SIG-M5 (cell line): ENCODE measurements at places on chromosomes 5 and 9.
A peak's percentile ranks its signal among the peaks of the same experiment; 100 is the strongest.

DNA sequence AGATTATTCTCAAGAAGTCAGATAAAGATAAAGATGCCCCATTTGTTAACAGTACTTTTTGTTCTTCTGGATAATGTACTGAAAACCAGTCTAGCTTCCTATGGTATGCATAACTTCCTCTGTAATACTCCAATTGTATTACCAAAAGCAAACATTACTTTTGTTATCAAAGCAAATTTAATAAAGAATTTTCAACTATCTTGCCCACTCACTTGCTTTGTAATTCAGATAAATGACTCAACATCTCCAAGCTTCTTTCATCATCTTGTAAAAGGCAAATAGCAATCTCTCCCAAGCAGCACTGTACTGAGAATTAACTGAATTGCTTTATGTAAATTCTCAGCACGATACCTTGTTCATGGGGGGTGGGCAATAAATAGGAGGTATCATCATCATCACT lies 98.3 kb downstream of the NFIB start:
- no peak for DNase-seq

DNA sequence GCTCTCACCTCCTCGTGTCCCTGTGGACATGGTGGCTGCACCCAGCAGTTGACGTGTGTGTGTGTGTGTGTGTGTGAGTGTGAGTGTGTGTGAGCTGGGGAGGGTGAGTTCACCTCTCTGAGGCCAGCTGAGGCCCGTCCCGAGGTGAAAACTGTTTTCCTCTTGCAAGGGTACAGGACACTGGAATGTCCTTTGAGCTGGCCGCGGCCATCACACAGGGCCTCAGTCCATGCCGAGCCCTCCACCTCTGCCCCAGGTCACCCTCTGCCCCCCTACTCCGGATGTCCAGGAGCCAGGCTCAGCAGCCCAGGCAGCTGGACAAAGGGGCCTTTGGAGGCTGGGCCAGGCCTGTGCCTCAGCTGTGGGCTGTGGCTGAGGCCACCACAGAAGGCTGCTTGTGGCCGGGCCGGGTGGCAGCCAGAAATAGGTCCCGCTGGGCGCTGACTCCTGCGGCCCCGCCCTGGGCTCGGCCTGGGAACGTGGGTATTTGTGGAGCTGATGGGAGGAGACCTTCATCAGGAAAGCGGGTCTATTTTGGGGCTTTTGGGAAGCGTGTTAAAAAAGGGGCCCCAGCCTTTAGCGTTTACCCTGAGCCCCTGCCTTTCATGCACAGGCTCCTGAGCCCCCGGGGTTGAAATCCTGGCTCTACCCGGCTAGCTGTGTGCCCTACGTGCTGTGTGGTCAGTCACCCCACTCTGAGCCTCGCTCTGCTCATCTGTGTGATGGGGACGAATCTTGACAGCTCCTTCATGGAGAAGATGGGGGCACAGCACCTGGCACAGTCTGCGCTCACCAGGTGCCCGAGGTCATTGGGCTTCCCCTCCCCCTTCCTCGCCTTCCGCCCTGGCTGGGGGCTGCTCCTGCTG lies 75.1 kb upstream of the IER5L start:
- no peak for DNase-seq

GRCh38 chr9:27925815-27926214 lies 352.5 kb upstream of the C9orf72 start:
- DNase-seq = no peak

DNA sequence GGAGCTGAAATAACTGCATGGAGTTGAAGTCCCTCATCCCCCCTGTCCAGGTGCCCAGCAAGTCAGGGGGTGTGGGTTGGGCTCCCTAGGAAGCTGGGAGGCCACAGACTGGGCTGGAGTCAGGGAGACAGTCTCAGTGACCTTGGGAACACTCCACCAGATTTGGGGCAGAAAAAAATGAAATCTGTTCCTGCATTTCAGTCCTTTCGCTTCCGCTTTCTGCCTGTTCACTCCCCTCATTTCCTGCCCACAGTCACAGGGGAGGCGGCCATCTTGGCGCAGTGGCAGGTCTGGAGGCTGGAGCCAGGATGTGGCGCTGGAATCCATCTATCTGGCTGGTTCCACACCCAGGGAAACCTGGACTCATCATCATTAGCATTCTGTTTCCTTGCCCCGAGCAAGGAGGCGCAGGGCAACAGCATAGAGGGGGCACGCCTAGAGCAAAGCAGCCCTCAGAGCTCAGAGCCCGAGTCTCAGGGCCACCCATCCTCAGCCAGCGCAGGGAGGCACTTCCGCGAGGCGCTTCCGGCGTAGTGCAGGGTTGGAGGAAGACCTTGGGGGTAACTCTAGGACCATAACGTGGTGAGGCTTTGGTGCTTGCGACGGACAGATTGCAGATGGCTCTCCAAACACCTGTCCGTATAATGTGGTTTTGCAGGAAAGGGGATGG lies 86.2 kb upstream of the HSPA9 start:
- DNase-seq = peak; percentile 29

GRCh38 chr9:77987081-77987656 lies 44.4 kb downstream of the GNAQ start:
- DNase-seq = no peak

DNA sequence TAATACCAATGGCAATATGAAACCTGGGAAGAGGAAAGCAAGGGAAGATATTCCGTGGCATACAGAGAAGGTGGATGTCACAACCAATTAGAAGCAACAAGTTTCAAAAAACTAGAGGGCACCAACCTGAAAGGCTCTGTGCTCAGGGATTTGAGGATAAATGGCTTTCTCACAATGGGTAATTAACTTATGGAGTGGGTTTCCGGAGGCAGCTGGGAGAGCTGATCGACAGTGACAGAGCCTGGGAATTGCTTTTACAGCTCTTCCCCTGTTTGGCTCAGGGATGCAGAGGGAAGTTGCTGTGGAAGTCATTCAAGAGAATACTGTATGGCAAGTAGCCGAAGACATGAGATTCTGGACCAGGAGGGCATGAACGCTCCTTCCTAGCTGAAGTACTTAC lies 237.0 kb downstream of the KIF4B start:
- DNase-seq = no peak

- DNase-seq = no peak
Observed at GRCh38 chr5:116583085-116583861, 8.7 kb upstream of the SEMA6A start.

DNA sequence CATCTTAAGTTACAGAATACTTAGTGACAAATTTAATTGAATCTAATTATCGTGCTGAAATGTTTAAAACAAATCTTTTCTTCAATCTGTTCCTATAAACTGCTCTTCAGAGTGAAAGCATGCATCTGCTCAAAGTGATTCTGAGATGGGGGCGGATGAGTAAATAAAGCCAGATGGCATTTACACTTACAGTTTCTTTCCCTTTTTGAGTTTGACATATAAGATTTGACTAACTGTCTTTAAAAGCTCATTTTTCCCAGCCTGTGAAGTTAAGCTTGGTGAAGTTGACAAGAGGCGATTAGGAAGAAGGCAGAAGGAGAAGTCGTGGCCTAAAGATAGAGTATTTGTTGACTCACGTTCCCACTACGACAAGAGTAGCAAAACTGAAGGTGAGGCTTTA lies 137.4 kb downstream of the LPAR1 start:
- DNase-seq = no peak

DNA sequence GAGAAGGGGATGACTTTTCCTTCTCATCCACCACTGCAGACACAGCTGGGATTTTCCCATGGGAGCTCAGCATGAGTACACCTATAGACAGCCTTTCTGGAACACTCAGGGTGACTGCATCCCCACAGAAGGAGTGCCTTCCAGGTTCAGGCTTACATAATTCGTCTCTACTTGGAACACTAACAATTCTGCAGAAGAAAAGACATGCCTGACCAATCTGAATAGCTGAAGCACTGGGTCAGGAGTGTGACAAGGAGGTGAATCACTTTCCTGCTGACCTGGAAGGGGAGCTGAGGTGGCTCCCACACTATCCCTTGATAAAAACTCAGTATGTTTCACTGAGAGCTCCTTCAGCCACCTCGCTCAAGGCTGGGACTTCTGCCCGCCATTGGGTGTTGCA lies 425.3 kb downstream of the TLR4 start:
- DNase-seq = no peak

- DNase-seq = no peak
Observed at GRCh38 chr5:91383956-91384300, 811 bp upstream of the ARRDC3 start.

DNA sequence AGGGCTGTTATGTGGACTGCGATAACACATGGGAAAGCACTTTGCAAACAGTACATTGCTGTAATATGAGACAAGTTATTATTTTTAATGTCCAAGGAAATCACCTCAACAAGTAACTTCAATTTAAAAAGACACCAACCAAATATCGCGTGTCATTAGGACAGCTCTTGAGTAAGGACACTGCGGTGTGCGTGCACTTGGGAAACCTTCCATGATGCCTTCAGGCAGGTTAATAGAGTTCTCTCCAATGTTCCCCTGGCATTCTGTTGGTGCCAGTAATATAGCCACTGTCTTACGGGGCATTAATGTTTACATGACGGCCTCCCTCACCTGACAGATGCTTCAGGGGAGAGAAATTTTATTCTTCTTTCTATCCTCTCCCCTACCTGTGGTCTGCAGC lies 42.9 kb downstream of the TTLL11 start:
- no peak for DNase-seq

DNA sequence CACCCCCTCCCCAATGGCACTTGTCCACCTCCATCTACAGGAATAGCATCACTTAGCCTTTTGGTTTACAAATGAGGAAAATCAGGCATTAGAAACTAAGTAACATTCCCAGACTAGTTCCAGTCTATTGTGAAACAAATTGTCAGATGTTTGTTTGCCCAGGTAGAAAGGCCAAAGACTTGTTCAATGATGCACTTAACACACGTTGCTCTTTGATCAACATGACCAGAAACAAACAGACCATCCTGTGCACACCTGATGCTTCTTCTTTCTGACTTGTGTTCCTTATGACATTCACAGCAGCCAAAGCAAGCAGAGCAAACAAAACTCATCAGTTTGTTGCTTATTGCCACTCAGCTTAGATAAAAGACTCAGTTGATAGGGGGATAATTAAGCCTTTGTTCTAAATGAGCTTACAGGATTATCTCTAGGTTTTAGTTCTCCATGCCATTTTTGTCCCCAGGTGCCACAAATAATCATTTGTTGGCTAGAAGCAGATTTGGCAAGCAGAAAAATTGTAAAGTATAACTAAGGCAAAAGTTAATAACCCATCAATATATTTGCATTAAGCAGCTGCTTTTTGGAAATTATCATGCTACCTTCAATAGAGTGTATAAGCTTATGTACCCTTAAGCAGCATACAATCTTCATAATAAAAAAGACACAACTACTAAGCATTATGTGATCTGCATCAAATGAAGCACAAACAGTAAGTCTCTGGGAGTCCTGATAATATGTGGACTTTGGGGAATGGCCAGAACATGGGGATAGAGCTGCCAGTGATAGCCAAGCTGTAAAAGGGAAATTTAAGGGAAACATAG lies 26.3 kb upstream of the FST start:
- no peak for DNase-seq

GRCh38 chr5:14357441-14357840 lies 214.3 kb downstream of the TRIO start:
- DNase-seq = no peak

DNA sequence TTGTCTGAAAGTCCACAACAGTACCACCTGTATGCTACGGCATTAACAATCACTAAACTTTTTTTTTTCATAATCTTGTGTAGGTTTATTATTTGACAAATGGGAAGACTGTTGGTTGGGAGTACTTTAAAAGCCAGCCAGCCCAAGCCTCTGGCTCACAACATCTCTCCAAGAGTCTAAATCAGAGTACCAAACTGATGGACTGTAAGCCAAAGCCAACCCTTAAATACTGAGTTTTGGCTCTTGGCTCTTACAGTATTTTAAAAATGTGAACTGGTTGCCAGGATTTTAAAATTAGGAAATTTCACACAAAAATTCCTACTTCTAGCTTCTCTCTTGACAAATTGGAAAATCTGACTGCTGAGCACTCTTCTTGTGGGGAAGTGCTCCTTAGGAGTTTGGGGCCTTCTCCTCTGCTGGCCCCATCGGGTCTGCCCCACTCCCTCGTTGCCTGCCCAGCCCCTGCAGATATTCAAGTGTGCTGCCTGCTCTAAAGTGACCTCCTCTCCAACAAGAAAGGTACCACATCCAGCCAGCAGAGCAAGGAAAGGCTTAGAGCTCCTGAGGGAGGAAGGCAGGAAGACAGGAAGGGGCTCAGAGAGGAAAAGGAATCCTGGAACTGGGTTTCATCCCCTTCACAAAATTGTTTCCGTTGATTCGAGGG lies 21.8 kb upstream of the TMOD1 start:
- no peak for DNase-seq

DNA sequence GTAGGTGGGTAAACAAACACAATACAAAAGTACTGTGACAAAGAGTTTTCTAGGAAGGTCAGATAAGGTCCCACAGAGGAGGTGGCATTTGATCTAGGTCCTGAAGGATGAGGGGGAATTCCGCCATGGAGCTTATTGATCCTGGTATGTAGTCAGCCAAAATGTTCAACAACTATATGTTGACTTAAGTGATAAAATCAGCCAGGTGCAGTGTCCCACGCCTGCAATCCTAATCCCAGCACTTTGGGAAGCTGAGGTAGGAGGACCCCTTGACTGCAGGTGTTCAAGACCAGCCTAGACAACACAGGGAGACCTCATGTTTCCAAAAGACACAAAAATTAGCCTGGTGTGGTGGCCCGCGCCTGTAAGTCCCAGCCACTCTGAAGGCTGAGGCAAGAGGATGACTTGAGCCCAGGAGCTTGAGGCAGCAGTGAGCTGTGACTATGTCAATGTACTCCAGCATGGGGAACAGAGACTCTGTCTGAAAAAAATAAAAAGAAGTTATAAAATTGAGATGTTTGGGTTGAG lies 46.4 kb upstream of the PLIN2 start:
- no peak for DNase-seq

- DNase-seq = no peak
Observed at GRCh38 chr5:122295138-122295537, 16.9 kb upstream of the SNCAIP start.

DNA sequence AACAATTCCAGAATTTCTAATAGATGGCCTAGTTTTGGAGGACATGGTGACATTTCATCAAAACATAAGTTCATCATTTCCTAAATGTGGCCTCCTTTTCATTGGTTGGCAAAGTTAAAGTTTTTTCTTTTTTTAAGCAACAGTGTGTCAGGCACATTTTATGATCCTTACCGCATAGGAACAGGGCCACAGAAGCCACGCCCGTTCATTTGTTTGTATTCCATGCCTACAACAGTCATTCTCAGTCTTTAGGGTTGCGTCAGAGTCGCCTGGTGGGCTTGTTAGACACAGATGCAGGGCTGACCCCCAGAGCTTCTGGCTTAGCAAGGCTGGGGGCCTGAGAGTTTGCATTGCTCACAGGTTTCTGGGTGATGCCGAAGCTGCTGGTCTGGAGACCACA lies 130.2 kb downstream of the HSD17B3 start:
- no peak for DNase-seq

DNA sequence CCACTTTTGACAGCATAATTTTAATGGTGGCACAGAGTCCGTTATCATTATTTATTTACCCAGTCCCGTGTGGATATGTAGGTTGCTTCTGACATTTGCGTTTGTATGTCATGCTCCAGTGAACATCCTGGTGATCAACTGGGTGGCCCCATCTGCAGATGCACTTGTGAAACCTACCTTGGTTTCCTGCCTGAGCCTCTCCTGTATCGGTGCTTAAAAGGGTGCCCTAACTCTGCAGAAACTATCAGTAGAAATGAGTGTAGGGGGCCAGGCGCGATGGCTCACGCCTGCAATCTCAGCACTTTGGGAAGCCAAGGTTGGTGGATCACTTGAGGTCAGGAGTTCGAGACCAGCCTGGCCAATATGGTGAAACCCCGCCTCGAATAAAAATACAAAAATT lies 92.1 kb upstream of the IER5L start:
- no peak for DNase-seq
